Kidney capillary endothelial cell (primary cell): ENCODE measurements at places on chromosomes 2 and 18.
A peak's percentile ranks its signal among the peaks of the same experiment; 100 is the strongest.

DNA sequence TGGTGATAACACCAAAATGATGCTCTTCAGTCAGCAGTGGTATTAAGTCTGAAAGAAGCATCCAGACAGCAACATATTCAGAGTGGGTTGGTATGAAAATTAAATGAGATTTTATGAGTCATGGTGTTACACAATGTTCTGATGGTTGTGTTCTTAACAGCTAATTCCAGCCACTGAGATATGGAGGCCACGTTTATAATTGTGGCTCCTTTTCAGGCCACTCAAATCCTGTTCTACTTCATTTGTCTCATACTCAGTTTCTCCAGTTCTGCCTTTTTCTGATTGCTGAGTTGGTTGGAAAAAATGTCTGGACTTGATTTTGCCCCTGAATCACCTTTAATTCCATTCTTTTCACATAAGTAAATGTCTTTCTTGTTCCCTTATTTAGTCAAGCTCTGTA lies 162.7 kb upstream of the COL3A1 start:
- DNase-seq = no peak

- DNase-seq = no peak
These were observed 91.4 kb downstream of the MAPK4 start for GRCh38 chr18:50651334-50651733.

DNA sequence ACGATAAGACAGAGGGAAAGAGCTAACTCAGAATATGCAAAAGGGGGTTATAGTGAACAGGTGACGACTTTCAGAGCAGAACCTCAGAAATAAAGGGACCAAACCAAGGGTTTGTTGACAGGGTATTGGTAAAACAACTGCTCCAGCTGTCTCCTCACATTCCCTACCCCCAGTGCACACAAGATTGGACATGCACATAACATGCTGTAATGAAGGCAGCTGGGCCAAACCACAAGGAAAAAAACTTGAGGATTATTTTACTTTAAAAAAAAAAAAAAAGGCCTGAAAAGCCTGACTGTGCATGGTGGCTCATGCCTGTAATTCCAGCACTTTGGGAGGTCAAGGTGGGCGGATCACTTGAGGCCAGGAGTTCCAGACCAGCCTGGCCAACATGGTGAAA lies 3.5 kb downstream of the RBM43 start:
- no peak for DNase-seq

DNA sequence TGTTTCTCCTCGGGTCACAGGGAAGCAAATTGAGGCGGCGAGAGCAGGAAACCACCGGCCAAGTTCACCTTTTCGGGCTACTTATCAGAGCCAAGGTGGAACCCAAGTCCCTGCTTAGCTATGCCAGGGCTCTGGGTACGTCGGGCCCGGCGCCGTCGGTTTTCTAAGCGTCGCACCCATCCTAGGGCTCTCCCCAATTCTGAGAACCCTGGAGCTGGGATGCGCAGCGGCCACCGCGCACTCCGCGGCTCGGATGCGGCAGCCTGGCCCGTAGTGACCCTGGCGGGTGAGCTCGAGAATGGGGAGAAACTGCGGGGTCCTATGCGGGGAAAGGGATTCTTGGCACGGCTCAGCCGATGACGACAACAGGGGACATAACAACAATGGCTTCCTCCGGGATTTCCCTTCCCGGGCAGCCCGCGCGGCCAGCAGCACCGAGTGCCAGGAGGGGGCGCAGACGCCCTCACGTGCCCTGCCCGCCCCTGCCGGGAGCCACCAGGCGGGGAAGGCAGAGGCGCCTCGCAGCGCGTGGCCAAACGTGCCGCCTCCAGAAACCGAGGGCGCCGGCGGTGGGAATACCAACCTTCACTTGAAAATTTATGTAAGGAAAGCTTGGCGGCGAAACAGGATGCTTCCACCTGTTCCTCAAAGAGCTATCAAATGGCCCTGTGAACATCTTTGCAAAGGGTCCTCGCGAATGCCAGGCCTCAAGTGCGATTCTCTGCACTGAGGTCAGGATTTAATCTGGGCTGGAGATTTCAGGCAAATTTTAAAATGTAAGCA lies 2.1 kb upstream of the SLC30A3 start:
- no peak for DNase-seq

- no peak for DNase-seq
These were observed 82.2 kb downstream of the NFATC1 start for GRCh38 chr18:79477711-79478483.

DNA sequence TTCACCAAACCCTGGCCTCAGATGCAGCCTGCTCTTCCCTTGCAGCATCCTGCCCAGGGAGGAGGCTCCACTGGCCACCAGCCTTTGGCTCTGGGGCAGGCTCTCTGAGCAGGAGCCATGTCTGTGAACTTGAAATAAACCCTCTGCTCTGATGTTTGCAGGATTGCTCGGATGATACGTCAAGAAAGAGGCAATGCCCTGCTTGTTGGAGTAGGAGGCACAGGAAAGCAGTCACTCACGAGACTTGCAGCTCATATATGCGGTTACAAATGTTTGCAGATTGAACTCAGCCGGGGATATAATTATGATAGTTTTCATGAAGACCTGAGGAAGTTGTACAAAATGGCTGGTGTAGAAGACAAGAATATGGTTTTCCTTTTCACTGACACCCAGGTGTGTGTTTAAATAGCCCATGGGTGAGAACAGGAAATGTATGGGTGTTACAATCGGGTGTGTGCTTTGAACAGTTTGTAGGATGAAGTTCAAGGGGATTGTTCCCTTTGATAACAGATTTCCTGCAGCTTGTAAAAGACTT lies 177.9 kb downstream of the DNAH6 start:
- no peak for DNase-seq

GRCh38 chr2:210762604-210763588 lies 206.5 kb downstream of the CPS1 start:
- no peak for DNase-seq

- DNase-seq = no peak
These were observed 42.7 kb downstream of the EPAS1 start for GRCh38 chr2:46339676-46340459.

- no peak for DNase-seq
These were observed 175.3 kb downstream of the RPIA start for GRCh38 chr2:88866756-88867155.

DNA sequence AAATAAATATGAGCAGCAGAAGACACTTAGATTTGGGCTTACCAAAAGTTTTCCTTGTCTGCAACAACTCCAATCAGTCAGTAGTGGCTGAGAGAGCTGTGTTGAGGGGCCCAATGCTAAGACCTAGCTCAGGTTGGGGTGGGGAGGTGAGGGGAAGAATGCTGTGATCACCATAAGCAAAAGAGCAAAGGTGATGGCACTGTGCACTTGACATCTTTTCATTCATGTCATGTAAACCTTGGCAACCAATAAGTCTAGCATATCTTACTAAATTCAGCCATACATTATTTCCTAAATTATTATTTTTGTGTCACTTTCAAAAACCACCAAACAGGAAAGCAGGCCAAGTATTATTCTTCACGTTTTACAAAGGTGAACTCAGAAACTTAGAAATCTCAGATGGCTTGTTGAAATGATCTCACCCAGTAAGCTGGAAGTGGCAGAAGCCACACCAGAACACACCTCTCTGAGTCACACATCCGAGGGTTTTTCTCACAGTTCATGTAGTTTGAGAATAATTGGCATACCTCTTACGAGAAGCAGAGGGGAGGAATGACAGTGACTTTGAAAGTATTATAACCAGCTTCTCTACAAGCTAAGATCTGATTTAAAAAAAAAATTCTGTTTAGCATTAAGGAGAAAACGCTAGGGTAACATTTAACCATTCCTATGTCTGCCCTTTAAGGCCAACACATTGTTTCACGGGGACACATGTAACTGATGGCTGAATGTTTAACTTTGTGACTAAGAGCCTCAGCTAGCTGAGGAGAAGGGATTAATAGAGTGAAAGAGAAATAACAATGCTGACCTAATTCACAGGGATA lies 43.3 kb upstream of the SETBP1 start:
- no peak for DNase-seq

GRCh38 chr18:44805176-44805575 lies 124.5 kb downstream of the SETBP1 start:
- no peak for DNase-seq

DNA sequence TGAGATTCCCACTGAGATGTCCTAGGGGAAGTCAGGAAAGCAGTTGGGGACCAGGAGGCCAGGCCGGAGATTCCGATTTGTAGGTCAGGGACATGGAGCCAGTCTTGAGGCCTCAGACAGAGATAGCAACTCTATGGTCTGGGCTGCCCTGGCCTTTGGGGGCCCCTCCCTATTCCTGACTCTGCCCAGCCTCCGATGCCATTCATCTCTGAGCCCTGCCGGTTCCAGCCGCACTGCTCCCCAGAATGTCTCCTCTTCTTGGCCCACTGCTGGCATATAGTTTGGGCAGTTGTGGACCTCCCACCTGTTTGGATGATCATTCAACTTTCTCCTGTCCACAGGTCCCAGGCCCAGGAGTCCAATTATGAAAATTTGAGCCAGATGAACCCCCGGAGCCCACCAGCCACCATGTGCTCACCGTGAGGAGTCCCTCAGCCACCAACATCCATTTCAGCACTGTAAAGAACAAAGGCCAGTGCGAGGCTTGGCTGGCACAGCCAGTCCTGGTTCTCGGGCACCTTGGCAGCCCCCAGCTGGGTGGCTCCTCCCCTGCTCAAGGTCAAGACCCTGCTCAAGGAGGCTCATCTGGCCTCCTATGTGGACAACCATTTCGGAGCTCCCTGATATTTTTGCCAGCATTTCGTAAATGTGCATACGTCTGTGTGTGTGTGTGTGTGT lies 16.4 kb downstream of the SIGLEC15 start:
- DNase-seq = no peak

- DNase-seq = no peak
These were observed 30.0 kb downstream of the ATOH8 start for GRCh38 chr2:85783796-85784195.

GRCh38 chr2:195337597-195337996 lies 319.4 kb upstream of the SLC39A10 start:
- DNase-seq = no peak

DNA sequence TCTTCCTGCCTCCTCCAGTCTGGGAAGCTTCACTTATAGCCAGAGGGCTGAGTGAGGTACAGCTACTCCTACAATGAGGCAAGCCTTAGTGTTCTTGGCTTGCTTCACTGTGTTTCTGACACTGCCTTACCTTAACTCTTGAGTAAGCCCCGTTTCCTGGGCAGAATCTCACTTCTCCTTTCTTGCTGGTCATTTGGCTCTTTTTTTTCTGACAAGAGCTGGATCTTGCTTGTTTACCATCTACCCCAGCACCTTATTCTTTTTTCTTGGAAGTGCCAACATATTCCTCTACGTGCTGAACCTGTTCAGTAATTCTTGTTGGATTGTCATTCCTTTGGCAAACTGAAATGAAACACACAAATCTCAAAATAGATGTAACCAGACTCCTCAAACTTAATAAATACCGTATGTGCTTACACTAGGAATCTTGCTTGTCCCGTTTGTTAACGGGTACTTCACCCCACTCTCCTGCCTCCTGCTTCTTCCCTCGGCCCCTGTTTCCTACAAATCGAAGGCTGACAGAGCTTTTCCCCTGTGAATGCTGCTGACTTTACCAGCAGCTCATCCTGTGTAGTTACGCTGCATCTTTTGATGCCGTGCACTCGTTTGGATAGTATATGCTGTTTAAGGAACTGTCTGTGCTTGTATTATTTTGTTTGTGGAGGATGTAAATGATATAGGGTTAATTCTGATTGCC lies 132.2 kb downstream of the FMNL2 start:
- DNase-seq = no peak

- DNase-seq = no peak
These were observed 95.6 kb upstream of the THOC1 start for GRCh38 chr18:363301-364085.

DNA sequence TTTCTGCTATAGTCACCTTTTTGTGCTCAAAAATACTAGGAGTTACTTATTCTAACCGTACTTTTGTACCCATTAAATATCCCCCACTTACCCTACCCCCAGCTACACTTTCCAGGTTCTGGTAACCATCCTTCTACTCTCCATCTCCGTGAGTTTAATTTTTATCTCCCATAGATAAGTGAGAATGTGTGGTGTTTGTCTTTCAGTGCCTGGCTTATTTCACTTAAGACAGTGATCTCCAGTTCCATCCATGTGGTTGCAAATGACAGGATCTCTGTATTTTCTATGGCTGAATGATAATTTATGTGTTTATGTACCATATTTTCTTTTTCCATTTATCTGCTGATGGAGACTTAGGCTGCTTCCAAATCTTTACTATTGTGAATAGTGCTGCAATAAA lies 323.3 kb downstream of the ZNF804A start:
- no peak for DNase-seq

DNA sequence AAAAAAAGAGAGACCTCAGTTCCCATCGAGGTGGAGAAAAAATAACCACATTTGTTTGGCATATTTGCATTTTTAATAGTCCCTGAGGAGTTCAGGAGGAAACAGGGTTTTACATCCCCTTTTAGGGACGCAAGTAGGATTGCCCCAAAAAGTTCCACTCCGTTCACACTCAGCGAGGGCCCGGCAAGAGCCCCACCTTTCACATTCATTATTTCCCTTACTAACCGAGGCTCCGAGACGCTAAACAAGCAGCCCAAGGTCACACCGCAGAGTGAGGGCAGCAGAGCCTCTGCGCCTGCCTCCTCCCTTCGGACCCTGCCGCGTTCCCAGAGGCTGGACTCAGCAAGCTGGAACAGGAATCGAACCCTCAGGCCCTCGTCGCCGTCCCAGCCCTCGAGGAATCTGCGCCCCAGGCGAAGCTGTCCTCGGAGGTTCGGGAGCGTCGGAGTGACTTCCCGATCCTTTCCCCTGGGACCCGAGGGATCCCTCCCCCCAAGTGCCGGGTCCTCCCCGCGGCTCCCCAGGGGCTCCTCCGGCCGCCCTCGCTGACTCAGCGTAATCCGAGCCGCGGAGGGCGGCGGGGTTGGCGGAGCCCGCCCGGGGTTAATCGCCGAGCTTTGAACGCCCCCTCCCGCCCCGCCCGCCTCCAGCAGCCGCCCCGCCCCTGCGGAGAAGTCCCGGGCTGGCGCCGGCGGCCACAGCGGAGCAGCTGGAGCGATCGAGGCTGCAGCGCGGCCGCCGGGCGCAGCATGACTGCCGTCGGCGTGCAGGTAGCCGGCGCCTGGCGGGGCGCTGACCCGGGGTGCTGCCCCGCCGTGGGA lies at the start of gene TMEM37:
Gene TMEM37 (plus strand): TSS at position 700 of the 821 bp plus-strand sequence. CDS start 50 bp downstream, at position 750.
- peak; percentile 30 for DNase-seq

DNA sequence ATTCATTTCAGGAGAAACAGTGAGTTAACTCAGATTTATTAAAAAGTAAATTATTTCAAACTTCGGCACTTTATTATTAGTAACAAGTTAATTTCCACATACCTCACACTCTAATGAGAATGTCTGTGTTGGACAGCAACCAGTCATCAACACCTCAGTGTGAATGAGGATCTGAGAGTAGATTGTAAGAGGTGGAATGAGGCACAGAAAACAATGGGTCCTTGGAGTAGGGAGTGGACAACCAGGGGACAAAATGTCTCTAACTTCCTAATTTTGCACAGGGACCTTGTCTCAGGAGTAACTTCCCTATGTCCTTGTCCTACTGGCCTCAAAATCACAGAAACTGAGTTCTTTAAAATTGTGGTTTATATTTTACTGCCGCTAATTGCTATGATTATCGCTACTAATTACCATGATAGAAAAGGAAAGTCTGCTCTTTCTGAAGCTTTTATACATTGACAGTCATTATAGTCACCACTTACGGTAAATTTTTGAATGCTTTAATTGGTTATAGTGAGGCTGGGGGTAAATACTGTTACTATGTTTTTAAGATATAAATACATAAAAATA lies 82.2 kb upstream of the LRPPRC start:
- DNase-seq = no peak
